Epithelial cell of esophagus (primary cell): ENCODE measurements at places on chromosomes 11 and 22.

GRCh38 chr22:46074771-46075551, 75.4 kb upstream of the PPARA start:
- DNase-seq, result no peak

DNA sequence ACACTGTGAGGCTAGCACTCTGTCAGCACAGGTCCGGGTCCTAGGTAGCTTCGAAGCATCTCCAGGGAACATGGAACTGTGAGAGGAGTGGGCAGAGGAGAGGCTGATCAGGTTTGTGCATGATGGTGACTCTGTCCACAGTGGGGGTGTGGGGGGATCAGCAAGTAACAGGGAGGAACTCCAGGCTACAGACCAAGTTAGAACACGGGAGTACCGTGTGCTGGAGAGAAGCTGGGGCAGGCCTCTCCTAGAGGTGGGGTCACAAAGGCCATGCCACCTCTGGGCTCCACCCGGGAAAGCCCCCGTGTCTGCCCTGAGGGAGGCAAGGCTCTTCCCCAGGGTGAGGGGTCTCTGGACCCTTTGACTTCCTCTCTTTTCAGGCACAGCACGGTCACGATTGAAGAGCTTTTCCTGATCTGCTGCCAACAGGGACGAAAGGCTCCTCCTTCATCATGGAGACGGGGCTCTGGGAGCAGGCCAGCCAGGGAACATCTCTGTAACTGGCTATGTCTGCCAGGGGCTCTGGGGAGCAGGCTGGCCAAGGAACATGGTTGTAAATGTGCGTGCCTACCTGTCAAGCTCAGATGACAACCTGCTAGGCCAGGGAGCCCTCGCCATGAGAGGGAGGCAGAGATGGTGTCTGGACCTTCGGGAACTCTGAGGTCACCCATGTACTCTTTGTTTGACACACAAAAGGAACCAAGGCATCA, 1476.1 kb downstream of the BRD1 start:
- no peak for DNase-seq

- no peak for DNase-seq
These were observed 5.1 kb downstream of the TOLLIP start for GRCh38 chr11:1304380-1304779.

GRCh38 chr11:57974848-57975601, 48.7 kb upstream of the OR9Q1 start:
- no peak for DNase-seq

DNA sequence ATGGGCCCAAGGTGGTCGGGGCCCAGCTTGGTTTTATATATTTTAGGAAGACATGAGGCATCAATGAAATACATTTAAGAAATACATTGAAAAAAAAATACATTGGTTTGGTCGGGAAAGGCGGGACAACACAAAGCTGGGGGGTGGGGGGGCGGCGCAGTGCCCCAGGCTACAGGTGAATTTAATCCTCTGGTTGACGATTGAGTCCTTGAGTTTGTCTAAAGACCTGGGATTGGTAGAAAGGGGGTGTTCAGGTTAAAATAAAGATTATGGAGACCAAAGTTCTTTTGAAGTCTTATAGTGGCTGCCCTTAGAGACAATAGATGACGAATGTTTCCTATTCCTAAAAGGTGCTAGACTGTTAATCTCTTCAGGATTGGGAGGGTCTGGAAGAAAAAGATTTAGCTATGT, 3.1 kb downstream of the IFITM1 start:
- DNase-seq, result no peak

- no peak for DNase-seq
These were observed 3.8 kb downstream of the KCNC1 start for GRCh38 chr11:17738151-17738973.
